Thyroid gland (tissue), 4 donors: ENCODE measurements at places on chromosomes 7 and 10. TPM values are rescaled to one million over a fixed set of nuclear protein-coding genes. Genes with fewer than 3 reads are reported as not detected.

The FBXO24 gene
- total RNA-seq, result 0.13 TPM

The MCM7 gene
- total RNA-seq, result 24.9 TPM

DNA sequence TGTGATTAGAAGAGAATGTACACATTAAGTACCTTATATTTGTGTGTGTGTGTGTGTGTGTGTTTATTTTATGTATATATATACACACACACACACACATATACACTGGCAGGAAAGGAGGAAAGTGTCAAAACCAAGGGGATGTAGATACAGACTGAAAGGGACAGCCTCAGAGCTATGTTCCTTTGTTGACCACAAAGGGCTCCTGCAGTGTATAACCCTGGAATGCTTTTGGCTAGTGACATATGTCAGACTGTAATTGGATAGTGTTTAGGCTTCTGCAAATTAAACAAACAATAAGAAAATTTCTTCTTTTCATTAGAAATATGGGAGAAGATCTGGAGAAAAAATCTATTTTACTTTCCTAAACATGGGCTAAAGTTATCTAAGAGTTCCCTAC lies 15.9 kb downstream of the GBF1 start:
- DNase-seq, result no peak
- H3K27ac ChIP-seq, result no peak overlapping the region
- H3K36me3 ChIP-seq, result peaks cover 17% of the 10 kb centered on the region
- peaks cover 5% of the 10 kb centered on the region for H3K4me1 ChIP-seq
- no peaks in the 10 kb centered on the region for H3K27me3 ChIP-seq

The VPS50 gene
- 27.4 TPM for total RNA-seq

DNA sequence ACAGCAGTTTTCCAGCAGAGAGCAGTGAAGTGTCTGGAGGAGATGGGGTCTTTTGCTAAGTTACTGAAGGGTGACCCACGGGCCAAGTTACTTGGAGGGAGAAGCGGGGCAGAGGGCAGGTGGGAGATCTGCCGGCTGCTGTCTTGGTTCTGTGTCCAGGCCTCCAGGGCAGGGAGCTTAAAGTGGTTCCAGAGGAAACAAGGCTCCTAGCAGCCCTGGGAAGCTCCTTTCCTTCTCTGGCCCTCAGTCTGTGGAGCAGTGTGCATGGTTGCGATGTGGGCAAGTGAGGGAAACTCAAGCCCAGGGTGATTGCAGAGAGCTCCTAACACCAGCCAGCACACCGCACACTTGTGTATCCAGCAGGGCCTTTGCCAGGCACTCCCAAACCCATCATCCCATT lies 6.3 kb downstream of the GHRHR start:
- no peak overlapping the region for H3K4me3 ChIP-seq
- DNase-seq, result no peak

- no peak overlapping the region for H3K4me3 ChIP-seq
- no peak for DNase-seq
- peaks cover 7% of the 10 kb centered on the region for H3K4me1 ChIP-seq
- H3K36me3 ChIP-seq, result no peaks in the 10 kb centered on the region
Observed at GRCh38 chr7:134021836-134022235, 105.3 kb upstream of the LRGUK start.

- H3K27ac ChIP-seq, result no peak overlapping the region
- H3K36me3 ChIP-seq, result no peaks in the 10 kb centered on the region
- H3K27me3 ChIP-seq, result no peaks in the 10 kb centered on the region
- no peak for DNase-seq
- H3K4me1 ChIP-seq, result no peaks in the 10 kb centered on the region
- no peak overlapping the region for H3K4me3 ChIP-seq
Observed at GRCh38 chr10:119468542-119469324, 73.8 kb downstream of the RGS10 start.

The ZNF22 gene
- total RNA-seq, result 28.5 TPM

DNA sequence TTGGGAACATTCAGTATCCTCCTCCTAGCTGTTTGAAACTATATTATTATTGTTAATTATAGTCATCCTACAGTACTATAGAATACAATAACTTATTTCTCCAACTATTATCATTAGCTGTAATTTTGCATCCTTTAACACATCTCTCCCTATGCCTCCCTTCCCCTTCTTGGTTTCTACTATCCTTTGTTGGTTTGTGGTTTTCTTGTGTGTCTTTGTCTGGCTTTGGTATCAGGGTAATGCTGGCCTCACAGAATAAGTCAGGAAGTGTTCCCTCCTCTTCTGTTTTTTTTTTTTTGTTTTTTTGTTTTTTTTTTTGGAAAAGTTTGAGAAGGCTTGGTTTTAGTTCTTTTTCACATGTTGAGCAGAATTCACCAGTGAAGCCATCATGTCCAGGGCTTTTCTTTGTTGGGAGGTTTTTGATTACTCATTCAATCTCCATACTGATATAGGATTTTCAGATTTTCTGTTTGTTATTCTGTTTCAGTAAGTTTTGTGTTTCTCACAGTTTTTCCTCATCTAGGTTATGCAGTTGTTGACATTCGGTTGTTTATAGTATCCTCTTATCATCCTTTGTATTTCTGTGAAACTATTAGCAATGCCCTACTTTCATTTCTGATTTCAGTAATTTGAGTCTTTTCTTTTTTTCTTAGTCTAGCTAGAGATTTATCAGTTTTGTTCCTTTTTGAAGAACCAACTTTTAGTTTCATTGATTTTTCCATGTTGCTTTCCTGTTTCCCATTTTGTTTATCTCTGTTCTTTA lies 21.6 kb downstream of the C1GALT1 start:
- DNase-seq, result no peak
- no peak overlapping the region for H3K4me3 ChIP-seq
- H3K4me1 ChIP-seq, result peaks cover 16% of the 10 kb centered on the region

DNA sequence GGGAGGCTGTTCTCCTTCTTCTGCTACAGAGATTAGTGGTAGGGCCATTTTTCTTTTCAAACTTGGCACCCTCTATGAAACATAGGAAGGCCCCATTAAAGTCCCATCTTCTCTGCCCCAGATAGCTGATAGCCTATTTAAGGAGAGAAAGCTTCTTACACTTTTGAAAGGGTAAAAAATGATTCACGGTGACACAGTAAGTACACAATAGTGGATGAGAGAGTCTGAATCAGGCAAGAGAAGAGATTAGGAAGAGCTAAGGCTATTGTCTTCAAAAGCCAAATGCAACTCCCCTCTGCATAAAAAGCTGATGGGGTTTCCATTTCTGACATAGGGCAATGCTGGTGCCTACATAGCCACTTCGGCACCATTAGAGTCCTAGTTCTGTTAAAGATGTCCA lies 3.6 kb downstream of the INA start:
- no peak overlapping the region for H3K4me3 ChIP-seq
- DNase-seq, result no peak
- peaks cover 17% of the 10 kb centered on the region for H3K4me1 ChIP-seq
- H3K27ac ChIP-seq, result no peak overlapping the region
- H3K27me3 ChIP-seq, result peaks cover 22% of the 10 kb centered on the region

DNA sequence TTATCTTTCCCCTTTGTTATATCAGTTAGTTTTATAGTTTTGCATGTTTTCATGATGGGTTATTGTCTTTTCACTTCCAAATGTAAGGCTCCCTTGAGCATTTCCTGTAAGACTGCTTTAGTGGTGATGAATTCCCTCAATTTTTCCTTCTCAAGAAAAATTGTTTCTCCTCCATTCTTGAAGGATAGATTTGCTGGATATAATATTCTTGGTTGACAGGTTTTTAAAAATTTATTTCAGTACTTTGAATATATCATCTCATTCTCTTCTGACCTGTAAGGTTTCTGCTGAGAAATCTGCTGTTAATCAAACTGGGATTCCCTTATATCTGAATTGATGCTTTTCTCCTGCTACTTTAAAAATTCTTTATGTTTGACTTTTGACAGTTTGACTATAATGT lies 33.3 kb downstream of the SCART1 start:
- no peak for DNase-seq
- H3K27ac ChIP-seq, result no peak overlapping the region

The CALHM2 gene
- 16.0 TPM for total RNA-seq

The ZSCAN21 gene
- total RNA-seq, result 14.0 TPM

The SMKR1 gene
- 1.2 TPM for total RNA-seq

- no peaks in the 10 kb centered on the region for H3K36me3 ChIP-seq
- no peaks in the 10 kb centered on the region for H3K4me1 ChIP-seq
- H3K4me3 ChIP-seq, result no peak overlapping the region
- H3K27ac ChIP-seq, result no peak overlapping the region
Observed at GRCh38 chr10:24912215-24912614, 40.2 kb downstream of the PRTFDC1 start.

The ZNF3 gene
- 42.3 TPM for total RNA-seq

The NPC1L1 gene
- total RNA-seq, result not detected

- no peaks in the 10 kb centered on the region for H3K27me3 ChIP-seq
- H3K4me3 ChIP-seq, result no peak within 1 kb of the TSS
- no peaks in the 10 kb centered on the region for H3K36me3 ChIP-seq
- no peak within 1 kb of the TSS for H3K27ac ChIP-seq
Observed at GRCh38 chr10:1737222-1738061, at the start of gene ADARB2. TSS of gene ADARB2 (minus strand) at chr10:1737525.

GRCh38 chr10:33337326-33337957 lies 3.0 kb upstream of the NRP1 start:
- H3K27me3 ChIP-seq, result no peaks in the 10 kb centered on the region
- no peak overlapping the region for H3K4me3 ChIP-seq
- no peaks in the 10 kb centered on the region for H3K36me3 ChIP-seq
- DNase-seq, result peak; percentile 47
- peak overlapping the region; percentile 94 for H3K27ac ChIP-seq

DNA sequence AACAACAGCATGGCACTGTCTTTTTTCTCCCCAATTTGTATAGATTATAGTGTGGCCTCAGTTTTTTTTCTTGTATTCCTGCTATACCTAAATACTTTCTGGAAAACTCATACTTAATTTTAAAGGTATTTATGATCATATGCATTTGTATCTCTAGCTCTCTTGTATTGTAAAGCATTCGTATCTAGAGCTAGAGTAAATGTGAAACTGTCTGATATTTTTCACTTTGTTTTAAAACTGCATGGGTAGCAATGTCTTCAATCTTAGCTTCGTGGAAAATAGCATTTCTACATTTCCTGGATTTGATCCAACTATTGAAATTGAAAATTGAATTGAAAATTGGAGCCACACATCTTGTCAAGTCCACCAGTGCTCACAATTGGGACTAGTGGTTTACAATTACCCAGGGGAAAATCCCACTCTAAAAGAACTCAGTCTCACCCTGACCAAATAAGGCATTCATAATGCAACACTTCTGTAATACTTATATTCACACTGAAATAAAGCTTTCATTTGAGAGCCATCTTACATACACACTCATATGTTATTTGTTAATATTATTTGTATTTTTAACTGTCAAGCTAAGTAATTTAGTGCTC lies 51.3 kb upstream of the KLF6 start:
- no peak overlapping the region for H3K27ac ChIP-seq
- DNase-seq, result no peak
- no peaks in the 10 kb centered on the region for H3K27me3 ChIP-seq
- no peak overlapping the region for H3K4me3 ChIP-seq

The CACNB2 gene
- 2.3 TPM for total RNA-seq

DNA sequence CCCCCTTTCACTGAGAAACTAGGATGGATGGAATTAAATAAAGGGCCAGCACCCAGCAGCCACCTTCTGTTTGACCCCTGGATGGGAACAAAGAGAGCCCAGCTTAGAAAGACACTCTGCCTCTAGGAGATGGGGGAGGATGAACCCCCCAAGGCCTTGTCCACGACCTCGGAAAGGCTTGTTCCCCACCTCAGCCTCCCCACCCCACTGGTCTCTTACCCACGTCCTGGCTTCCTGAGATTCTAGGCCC lies 9.7 kb downstream of the ITPRIP start:
- peak overlapping the region; percentile 98 for H3K27ac ChIP-seq
- DNase-seq, result no peak
- peaks cover 100% of the 10 kb centered on the region for H3K4me1 ChIP-seq
- no peaks in the 10 kb centered on the region for H3K27me3 ChIP-seq
- peak overlapping the region; percentile 4 for H3K4me3 ChIP-seq
- no peaks in the 10 kb centered on the region for H3K36me3 ChIP-seq

GRCh38 chr10:32376097-32376496 lies 29.1 kb upstream of the EPC1 start:
- no peaks in the 10 kb centered on the region for H3K27me3 ChIP-seq
- peak overlapping the region; percentile 50 for H3K4me3 ChIP-seq
- H3K36me3 ChIP-seq, result no peaks in the 10 kb centered on the region
- H3K4me1 ChIP-seq, result peaks cover 24% of the 10 kb centered on the region
- DNase-seq, result no peak
- H3K27ac ChIP-seq, result no peak overlapping the region

The ZPBP gene
- not detected for total RNA-seq

DNA sequence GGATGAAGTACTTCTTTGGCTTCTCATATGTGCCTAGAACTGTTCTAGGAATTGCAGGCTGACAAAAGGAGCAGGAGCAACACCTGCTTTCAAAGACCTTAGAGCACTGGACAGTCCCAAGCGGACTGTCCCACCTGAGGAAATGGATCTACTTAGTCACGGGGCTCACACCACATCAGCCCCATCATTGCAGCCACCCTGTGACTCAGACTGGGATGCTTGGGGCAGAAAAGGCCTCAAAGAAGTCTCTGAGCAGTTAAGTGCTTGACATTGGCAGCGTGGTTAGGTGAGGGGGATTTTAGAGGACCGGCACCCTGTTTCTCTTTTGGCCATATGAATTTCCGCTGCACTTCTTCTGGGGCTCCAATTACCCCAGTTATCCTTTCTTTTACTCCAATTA lies 256.6 kb downstream of the USP6NL start:
- no peaks in the 10 kb centered on the region for H3K36me3 ChIP-seq
- no peaks in the 10 kb centered on the region for H3K4me1 ChIP-seq
- H3K27me3 ChIP-seq, result no peaks in the 10 kb centered on the region
- no peak for DNase-seq

- H3K4me1 ChIP-seq, result no peaks in the 10 kb centered on the region
- H3K4me3 ChIP-seq, result no peak overlapping the region
- no peak overlapping the region for H3K27ac ChIP-seq
- DNase-seq, result no peak
- no peaks in the 10 kb centered on the region for H3K27me3 ChIP-seq
Observed at GRCh38 chr10:127447197-127447596, 101.9 kb upstream of the NPS start.

DNA sequence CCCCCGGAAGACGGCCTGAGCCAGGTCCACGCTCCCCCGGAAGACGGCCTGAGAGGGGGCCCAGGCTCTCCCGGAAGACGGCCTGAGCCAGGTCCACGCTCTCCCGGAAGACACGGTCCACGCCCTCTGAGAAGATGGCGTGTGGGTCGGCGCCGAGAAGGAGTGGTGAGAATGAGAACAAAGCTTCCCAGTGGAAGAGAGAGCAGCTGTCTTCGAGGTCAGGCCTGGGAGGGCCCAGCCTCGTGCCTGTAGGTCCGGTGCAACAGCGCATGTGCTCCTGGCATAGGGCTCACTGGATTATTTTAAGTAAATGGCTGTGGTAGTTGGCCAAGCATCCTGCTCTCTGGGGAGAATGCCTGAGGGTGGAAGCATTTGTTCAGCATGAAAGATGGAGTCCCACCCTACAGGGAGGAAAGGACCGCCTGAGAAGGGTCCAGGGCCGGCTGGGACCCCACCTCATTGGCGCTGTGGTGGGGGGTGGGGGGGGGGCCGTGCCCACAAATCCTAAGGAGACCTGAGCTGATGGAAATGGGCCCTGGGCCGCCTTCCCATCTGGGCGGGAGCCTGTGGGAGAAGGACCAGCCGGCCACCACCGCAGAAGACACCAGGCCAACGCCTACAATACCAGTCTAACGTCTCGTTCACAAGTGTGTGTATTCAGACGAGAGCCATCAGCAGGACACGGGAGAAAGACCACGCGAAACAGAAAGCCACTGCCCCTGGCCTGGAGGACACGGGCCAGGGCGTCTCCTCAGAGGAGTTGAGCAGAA lies 210.0 kb downstream of the WDR37 start:
- H3K4me1 ChIP-seq, result no peaks in the 10 kb centered on the region
- H3K27me3 ChIP-seq, result no peaks in the 10 kb centered on the region
- no peak overlapping the region for H3K4me3 ChIP-seq
- DNase-seq, result no peak
- H3K36me3 ChIP-seq, result no peaks in the 10 kb centered on the region
- no peak overlapping the region for H3K27ac ChIP-seq
